ENCODE measurements at places on chromosomes 11 and 22.

DNA sequence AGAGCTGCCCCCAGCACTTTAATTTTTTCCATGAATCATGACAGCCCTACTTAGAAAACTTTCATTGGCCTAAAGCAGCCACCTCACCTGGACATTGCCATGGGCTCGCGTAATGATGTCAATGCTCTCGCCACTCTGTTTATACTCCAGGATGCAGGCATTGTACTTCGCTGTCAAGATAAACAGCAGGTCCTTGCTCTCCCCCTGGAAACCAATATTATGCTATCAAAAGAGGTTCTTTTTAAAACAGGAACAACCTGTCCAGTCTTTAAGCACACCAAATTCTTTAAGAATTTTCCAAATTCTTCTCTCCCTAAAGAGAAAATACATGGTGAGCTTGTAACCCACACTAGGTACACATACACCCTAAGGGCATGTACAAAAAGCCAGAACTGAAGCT is 3.0 kb downstream of the DDB1 start:
- DNase-seq = no peak

DNA sequence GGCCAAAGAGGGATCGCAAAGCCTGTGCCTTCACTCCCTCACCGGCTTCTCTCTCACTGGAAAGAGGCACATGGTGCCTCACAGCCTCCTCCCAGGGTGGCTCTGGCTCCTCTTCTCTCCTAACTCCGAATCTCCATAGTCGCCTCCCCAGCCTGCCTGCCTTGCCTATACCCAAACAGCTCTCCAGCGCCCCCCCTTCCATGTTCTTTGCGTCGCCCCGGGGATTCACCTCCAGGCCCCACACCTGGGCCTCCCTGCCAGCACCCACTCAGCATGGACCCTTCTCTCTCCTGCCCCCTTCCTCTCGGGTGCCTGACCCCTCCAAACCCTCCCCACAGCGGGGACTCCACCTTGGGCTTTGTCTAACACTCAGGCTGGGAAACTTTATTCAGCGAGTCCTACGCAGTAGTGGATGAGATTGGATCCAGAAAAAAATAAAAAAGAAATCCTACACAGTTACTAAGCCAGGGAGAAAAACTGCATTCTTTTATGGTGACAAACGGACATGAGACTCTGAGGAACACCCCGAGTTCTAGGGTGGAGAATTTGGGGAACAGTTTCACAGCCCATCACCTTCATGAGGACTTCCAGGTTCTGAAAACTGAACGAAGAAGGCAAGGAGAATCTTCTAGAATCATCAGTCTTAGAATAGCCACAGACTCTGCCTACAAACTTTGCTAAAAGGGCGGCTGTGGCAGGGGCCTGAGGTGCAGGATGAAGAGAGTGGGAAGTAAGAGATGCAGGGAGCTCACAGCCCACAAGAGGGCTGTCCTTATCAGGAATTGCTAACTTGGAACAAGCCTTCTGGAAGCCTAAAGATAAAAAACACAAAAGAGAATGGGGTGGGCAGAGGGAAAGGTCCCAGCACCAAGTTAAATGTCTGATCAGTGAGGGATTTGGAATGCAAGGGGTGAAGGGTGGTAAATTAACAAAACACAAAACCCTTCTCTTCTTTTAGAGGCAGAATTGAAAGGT is 5.3 kb downstream of the PPM1F start:
- DNase-seq = no peak

GRCh38 chr11:110345743-110346142 is 49.3 kb upstream of the RDX start:
- DNase-seq = no peak

DNA sequence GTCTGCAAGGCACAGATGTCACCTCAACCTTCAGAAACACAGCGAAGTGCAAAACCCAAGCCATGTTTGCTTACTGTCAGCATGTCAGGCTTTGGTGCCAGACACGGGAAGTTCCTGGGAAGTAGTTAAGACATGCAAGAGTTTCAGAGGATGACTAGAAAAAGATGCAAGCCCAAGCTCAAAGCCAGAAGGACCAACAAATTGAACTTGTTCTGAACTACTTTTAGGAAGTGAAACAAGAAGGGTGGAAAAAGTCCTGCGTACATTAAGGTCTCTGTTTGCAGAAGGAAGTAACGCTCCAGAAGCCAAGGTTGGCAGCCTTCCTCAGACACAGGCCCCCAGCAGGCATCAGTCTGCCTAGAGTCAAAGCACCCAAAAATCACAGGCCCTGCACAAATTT is 2.6 kb downstream of the AP1B1 start:
- no peak for DNase-seq

GRCh38 chr11:69370984-69371709 is 77.2 kb downstream of the MYEOV start:
- DNase-seq = no peak

DNA sequence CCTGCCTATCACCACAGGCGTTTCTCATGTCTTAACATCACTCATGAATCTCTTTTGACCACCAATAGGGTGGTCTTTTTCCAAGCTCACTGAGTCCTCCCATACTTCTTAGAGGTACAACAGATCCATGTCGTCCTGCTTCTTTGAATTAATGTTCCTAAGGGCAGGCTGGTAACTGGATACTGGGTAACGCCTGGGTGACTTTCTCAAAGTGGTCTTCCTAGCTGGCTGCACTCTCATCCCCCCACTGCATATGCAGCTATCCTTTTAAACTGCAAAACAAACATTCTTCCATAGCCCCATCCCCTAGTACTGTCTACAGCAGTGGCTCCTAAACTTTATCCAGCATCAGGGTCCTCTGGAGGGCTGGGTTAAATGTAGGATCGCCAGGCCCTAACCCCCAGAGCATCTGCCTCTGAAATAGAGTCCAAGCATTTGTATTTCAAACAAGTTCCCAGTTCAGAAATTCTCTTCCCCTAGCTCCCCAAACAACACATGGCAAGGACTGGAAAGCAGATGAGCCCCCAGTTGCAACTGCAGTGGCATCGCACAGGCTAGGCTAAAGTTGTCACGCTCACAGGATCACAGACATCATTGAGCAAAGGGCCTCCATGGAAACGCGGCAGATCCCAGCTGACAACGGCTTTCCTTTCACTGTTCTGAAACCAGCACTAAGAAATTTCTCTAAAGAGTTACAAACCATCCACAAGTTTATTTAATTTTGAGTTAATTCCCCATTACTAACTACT is 204.9 kb downstream of the LARGE1 start:
- no peak for DNase-seq

DNA sequence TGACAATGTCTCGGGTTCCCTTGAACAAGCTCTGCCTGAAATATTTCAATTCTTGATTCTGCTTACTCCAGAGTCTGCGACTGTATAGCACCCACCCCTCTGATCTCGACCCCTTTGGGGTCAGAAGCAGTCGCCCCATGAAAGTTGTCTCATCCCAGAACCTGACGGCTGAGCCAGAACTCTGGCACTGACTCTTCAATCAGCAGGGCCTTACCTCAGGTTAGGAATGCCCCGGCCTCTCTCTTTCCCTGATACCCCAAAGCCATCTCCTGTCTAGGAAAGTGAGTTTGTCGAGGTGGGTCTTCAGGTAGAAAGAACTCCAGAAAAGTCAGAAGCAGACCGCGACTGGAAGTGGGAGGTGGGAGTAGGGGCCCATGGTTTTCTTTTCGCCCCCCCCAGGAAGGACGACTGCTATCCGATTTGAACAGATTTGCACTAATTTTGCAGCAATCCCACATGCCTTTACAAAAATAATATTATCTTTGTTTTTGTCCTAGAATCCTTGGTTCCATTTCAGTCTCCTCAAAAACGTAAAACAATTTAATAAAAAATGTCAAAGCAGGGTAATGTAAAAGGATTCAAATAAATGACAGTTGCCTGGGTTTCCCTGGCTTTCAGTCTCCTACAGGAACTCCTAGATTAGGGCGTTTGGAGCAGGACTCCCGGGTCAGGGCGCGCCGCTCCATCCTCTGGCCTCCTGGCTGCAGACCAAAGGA is 898 bp upstream of the ROBO3 start:
- DNase-seq = no peak

DNA sequence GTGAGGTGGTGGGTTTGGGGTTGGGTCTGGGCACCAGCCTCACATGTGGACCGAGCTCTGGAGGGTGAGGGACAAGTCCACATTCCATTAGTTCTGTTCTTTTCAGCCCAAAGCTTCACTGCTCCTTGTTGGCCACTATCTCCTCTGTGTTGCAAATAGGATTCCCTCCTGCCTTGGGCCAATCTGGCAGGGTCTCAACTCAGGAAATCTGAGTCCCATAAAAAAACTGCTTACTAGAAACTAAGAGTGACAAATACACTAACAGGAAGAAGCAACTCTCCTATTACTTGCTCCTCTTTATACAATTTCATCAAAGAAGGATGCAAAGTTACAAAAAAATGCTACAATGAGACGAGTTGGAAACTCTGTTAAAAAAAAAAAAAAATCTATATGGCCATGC is 66.2 kb upstream of the CSNK1E start:
- no peak for DNase-seq

Data from GOT3 (cell line).